ENCODE measurements at places on chromosomes 11 and 22.

DNA sequence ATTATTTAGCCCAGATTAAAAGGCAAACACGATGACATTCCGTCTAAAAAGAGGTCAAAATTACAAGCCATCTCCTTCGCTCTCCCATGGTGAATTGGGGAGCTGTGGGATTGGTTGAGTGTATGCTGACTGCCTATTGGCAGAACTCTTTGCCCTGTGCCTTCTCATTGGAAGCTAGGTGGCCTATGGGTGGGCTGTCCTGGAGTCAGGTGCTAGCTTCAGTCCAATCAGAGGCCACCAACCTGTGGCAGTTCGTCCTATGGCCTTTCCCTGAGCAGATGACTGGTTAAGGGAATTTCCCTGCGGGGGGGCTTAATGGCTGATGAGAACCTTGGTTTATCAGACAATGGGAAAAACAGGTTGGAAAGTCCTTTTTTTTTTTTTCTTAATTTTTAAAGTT is 3.2 kb upstream of the MTMR3 start:
- DNase-seq, result no peak

GRCh38 chr11:77095551-77096490 is 6.8 kb upstream of the OMP start:
- no peak for DNase-seq

DNA sequence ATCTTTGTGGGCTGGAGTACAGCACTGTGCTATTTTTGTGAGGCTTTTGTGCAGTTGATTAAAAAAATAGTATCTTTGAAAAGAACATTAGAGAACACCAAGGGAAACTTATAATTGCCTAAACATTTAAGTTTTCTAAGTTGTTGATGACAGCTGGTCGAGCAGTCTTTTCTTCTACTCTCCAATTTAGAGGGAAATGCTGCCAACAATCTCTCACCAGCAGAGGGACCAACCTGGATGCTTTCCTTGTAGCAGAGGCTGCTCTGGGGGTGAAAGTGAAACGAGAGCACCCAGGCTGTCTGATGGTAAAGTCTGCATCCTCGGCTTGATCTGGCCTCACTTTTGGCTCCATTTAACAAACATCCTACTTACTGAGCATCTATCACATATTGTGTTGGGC is 1286.5 kb upstream of the TENM4 start:
- DNase-seq, result no peak

DNA sequence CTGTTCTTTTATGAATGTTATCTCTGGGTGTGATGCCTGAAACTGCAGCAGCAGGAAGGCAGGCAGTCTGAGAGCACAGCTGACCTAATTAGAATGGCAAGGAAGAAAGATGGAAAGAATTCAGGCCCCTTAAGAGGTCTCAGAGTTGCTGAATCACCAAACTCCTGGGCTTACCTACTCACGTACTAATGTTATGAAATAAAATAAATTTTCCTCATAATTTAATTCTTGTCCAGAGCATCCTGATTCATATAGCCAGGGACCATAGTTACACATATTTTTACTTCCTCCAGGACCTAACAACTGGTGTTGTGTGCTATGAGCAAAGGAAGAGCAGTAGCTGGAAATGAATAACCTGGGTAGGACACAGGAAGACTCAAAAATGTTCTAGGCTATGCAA is 41.9 kb downstream of the SNX19 start:
- DNase-seq, result no peak

DNA sequence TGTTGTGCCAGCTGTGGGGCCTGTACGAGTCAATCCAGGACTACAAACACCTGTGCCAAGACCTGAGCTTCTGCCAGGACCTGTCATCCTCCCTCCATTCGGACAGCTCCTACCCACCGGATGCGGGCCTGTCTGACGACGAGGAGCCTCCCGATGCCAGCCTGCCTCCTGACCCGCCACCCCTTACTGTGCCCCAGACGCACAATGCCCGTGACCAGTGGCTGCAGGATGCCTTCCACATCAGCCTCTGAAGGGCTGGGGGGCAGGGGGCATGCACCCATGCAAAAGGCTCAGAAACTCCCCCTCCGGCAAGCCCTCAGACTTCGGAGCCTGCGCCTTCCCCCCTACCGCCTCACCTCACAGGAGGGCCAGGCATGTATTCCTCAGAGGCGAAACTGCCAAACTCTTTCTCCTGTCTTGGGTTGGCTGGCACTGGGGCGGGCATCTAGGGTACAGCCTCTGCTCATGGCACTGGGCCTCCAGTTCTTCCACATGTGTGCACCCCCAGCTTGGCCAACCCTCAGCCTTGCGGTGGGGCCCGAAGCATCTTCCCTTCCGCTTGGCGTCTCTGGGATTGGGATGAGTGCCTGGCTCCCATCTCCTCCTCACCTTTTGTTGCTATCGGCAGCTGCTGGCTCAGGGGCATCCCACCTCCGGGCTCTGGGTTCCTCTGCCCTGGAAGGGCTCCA is 1.2 kb downstream of the FAM89B start:
- no peak for DNase-seq

Measured in NCI-H1417 treated with DMSO at 0.1 percent for 48 hours (cell line).